ENCODE measurements at places on chromosomes 7 and 10.

DNA sequence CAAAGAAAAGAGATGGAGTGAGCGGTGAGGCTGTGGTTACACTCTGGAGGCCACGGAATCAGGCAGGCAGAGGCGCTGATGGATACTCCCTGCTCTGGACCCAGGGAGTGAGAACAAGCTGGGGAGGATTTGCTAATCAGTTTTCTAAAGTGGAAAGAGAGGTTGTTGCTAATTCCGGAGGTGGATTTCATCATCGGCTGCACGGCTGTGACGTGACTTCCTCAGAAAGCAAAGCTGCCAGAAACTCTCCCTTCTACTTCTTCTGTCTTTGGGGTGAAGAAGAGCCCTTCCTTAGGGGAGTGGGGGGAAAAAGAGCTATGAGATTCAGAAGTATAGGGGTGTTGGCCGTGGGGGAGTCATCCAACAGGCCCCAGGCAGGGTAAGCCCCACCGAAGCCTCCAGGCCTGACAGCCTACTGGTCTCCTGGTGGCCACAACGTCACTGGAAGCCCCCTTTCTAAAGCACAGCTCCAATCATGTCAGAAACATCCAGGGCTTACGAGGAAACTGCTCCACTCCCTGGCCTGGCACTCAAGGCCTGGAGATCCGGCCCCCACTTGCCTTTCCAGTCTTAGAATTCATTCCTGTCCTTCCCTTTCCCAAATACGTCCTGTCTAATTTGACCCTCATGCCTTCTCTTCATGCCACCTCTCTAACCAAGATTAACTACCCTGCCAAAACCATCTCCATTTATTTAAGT is 114.5 kb downstream of the HIP1 start:
- no peak for DNase-seq

DNA sequence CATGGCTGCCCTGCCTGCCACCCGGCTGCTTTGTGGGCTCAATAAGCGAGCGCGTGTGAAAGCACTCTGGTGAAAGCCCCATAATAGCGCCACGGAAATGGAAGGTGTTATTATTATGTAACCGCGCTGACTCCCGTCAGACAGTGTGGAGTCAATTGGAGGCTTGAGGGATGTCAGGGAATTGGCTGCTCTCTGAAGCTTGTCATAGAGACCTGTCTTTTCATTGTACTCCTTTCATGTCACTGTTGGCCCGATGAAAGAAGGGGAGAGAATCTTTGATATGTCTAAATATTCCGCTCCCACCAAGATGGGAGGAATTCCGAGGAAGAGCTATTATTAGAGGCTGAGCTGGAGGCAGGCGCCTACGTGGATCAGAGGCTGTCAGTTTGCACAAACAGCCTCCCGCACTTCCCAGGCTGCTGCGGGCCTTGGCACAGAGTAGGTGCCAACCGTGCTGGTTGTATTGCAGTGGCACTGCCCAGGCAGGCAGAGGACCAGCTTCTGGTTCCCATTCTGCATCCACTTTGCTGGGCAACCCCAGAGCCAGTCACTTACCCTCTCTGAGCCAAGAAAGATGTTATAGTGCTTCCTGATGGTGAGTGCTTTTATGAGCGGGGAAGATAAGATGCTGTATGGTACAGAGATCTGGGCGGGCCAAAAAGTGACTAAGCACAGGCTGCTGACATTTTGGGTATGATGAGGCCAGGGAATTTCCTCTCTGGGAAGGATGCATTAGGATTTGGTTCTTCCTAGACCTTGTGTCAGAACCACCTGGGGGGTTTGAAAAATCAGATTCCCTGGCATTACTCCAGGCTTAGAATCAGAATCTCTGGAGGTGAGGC is 151.4 kb downstream of the RPS24 start:
- DNase-seq, result no peak

GRCh38 chr7:107690084-107690483 is 29.5 kb downstream of the SLC26A4 start:
- DNase-seq, result no peak

- peak; percentile 69 for DNase-seq
Measured at GRCh38 chr7:77538281-77539212, 1.5 kb downstream of the PTPN12 start.

DNA sequence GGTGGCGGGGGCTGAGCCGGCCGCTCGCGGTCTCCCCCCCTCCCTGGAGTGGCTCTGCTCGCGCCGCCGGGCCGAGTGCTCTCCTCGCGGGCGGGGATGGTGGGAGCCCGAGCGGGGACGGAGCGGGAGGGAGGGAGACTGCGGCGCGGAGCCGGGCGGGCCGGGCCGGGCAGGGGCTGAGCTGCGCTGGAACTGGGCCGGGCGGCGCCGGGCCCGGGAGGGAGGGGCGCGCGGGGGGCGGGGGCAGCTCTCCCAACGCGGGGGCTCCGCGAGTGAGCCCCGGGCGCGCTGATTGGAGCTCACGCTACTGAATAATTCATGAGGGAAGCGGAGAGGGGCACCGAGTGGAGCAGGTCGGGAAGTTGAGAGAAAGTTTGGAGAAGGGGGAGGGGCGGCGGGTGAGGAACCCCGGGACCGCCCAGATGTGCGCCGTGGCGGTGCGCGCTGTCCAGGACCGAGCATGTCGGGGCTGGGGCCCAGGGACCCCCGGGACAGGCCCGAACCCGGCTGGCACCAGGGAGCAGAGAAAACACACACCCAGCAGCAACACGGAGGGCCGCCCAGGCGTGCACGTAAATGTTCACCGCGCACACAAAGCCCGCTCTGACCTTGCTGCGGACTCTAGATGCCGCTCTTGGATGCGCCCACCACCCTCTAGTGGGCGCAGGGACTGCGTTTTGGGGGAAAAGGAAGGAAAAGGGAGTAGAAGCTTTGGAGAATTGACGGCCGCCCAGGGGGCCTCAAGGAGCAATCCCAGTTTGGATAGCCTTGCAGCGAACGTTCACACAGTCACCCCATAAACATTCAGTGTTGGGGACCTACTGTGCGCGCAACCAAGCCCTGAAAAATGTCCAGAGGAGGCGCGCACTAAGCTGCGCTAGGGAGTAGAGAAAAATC is at the start of gene EPHB4:
EPHB4 (minus strand) TSS at position 194 of the 897 bp plus-strand sequence. CDS start 493 bp downstream, outside the sequence.
- DNase-seq, result peak; percentile 90

DNA sequence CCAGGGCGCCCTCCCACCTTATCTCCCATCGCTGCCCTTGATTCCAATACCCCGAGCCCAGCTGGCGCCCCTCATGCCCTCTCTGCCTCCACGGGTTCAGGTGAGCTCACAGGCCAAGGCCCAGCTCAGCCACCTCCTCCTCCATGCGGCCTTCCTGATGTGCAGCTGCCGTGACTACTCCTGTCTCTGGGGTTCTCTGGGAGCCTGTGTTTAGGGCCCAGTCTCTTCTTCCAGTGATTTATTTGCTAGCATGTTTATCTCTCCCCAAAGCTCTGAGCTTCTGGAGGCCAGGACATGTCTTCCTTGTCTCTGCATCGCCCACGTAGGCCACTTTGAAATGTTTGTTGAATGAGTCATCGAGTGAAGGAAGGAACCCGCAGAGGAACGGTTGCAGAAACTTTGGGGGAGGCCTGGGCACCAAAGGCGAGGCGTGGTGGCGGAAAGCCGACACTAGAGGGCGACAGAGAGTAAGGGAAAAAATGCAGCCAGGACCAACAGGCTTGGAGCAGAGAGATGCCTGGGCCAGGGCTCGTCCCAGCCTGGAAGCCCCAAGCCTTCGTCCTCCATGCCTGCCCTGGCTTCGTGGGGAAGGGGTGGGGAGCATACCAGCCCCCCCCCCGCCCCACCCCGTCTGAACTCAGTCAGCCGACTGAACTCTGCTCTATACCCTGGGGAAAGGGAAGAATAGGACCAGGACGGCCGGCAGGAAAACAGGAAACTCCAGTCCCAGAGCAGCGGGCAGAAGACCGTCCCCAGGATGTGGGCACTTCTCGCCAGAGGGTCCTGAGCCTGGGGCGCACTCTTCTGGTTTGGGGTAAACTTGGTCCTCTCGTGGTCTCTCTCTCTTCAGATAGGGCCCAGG is 10.9 kb upstream of the HSPB1 start:
- DNase-seq, result peak; percentile 93

Measured in WTC11 (cell line).